NCI-H69 (cell line): ENCODE measurements at places on chromosomes 5 and 9.

GRCh38 chr9:84325347-84325973 is 15.1 kb downstream of the SLC28A3 start:
- no peak for DNase-seq

DNA sequence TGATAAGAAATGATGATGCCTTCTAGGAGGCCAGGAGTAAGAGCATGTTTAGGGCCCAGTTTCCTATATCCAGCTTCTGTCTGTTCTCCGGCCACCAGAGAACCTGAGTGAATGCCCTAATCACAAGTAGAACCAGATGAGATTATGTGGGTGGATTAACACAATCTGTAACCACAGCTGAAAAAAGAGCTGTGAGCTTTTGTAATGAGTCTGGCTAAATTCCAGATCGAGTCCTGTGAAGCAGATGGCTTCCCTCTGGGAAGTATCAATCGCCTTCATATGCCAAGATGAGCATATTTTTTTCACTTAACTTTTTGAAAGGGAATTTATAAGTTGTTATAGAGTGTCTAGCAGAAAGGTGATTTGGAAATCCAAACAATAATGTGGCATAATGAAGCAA is 99.8 kb downstream of the NNT start:
- DNase-seq, result peak; percentile 91

DNA sequence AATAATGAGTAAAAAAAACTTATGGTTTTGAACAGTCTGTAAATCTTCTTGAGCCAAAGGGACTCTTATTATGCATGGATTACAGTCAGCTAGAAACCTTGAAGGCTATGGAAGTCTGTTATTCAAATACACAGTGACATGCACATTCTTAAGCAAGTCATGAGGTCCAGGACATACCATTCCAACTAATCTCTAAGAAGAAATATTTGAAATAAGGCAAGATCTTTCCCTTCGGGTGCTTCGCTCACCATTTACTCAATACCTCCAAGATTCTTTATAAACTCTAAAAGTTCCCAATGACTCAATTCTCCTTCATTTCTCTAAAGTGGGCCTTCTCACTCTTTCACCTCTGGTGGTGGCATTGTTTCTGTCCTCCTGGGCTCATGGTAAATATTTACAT is 811.0 kb downstream of the NR2F1-AS1 start:
- DNase-seq, result peak; percentile 19

GRCh38 chr5:124154714-124155113 is 591.7 kb downstream of the ZNF608 start:
- DNase-seq, result peak; percentile 21
